Stimulated activated CD8-positive, alpha-beta memory T cell treated with anti-CD3 and anti-CD28 coated beads, Interleukin-4, amount 100 ng/mL, for 4 hours (primary cell): ENCODE measurements at places on chromosomes 1 and 21.

DNA sequence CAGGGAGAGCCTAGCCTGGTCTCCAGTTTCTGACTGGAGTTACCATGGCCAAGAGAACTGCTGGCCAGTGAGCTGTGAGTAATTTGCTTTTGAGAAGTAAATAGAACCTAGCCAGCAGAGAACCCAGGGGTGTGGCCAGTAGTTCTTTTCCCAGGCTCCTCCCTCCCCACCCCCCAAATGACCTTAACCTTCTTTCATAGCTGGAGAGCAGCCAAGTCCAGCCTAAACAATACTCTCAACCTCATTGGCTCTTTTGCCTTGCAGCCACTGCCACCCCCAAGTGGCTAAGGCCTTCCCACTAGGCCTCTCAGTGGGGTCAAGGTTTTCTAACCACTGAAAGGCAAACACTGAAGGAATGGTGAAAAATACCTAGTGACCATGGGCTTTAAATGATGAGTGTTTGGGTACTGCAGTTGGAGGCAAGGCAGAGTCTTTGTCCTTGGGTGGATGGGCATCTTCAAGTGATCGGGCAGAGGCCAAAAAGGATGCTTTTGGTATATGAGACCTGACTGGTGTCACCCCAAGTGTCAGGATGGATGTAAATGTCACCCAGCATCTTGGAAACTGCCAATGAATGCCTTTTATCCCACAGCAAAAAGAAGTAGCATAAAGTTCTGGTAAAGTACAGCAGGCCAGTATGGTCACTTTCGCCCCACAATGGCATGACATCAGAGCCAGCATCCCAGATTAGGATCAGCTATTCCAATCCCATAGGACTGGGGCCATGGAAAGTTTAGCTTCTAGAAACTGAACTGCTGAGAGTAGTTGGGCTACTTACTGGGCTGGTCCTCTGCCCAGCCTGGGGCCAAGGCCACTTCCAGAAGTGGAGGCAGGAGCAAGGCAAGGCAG is 3.5 kb upstream of the PIGV start:
- no peak for DNase-seq

DNA sequence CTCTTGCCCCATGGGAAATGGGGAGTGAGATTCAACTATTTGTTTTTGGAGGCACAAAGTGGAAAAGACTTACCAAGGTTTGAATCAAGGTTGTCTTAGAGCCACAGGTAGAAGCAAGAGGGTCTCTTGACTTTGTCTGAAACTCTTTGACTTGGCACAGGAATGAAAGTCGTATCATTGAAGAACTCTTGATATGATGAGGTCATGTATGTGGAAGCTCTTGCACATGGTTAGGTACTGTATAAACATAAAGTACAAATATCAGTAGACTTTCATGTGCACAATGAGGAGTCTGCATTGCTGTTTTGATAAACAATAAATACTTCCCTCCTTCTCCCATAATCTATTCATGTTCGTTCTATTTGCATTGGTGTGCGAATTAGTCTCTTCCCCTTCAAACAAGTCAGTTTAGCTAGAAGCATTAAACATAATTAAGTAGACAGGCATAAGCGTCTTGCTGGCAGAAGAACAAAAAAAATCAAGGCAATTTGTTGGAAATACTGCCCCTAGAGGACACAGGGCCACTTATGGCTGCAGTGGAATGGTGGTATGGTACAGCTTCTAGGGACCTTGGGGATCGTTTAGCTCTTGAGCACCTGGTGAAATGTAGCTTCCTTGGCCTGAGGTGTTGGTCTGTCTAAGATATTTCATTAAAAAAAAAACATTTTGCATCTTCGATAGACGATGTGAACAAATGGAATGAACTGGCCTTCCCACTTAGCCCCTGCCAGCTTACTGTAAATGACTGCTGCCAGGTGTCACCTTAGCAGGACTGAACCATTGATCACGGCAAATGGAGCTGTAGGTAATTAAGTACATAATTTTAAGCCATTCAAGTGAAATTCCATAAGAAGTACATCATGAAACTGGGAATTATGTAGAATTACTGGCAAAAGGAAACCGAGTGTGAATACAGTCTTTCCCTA is 218.0 kb upstream of the GALNT2 start:
- DNase-seq, result no peak

- no peak for DNase-seq
Observed at GRCh38 chr21:31275901-31276300, 68.2 kb downstream of the TIAM1 start.

- DNase-seq, result no peak
Observed at GRCh38 chr1:58811303-58811702, 27.5 kb upstream of the JUN start.

DNA sequence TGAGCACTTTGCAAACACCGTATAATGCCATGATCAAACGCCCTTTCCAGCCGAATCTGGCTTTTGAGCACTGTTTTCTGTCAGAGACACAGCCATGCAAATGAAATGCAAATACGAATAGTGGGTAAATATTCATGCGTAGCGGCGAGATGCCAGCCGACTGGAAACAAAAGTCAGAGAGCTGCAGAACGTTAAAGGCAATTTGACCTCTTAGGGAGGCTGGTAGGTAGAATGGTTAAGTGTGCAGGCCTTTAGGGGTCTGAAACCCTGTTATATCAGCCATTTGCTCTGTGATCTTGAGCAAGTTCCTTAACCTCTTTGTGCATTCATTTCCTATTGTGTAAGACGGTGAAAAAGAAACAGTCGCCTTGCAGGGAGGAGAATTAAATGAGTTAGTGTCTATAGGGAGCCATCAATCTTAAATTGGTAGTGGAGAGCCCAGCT is 6.5 kb upstream of the SDHB start:
- DNase-seq, result no peak

- DNase-seq, result no peak
Observed at GRCh38 chr1:160811147-160811546, 15.2 kb downstream of the LY9 start.

- no peak for DNase-seq
Observed at GRCh38 chr1:51750218-51750617, 128.3 kb downstream of the NRDC start.

DNA sequence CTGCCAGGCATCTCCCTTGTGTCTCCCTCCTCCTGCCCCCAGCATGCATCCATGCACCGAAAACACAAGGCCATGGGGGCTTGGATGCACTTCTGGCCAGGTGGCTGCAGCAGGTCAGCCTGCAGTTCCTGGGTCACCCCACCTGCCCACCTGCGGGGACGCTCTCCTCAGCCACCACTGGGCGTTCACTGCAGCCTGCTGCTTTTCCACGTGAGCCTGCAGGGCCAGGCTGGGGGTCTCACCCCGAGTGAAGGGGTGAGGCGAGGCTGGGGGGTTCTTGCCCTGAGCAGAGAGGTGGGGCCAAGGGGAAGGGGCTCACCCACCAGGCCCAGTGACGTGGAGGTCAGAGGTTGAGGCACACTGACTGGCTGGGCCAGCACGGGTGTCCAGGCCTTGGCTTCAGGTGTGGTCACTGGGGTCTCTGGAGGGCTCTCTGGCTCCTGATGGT is 64.6 kb downstream of the WNT9A start:
- no peak for DNase-seq

- no peak for DNase-seq
Observed at GRCh38 chr1:172821609-172822274, 162.8 kb downstream of the FASLG start.

DNA sequence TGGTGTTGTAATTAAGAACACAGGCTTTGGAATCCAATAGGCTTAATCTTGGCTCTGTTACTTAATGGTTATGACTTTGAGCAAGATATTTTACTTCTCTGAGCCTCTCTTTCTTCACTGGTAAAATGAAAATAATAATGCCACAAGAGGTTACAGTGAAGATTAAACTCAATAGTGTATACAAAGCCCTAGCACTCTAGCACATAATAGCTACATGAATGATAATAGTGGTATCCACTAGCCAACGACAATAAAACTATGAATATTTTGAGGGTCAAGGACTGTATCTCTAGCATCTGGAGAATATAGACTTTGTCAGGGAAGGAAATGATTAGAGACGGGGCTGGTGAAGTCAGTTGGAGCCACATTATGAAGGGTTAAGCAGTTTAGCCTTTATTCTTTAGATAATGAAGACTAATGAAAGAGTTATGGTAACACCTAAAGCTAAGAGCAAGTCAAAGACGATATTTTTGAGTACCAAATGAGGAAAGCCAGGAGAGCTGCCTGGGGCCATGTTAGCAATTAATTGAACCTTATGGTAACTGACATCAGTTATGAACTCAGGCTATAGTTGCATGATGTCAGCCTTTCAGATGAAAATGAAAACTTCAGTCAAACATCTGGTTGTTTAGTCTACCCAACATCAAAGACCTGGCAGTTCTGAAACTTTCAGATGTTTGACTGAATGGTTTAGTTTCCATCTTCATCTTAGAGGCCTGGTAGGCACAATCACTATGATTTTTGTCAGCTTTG is 32.8 kb upstream of the RNF11 start:
- DNase-seq, result no peak

DNA sequence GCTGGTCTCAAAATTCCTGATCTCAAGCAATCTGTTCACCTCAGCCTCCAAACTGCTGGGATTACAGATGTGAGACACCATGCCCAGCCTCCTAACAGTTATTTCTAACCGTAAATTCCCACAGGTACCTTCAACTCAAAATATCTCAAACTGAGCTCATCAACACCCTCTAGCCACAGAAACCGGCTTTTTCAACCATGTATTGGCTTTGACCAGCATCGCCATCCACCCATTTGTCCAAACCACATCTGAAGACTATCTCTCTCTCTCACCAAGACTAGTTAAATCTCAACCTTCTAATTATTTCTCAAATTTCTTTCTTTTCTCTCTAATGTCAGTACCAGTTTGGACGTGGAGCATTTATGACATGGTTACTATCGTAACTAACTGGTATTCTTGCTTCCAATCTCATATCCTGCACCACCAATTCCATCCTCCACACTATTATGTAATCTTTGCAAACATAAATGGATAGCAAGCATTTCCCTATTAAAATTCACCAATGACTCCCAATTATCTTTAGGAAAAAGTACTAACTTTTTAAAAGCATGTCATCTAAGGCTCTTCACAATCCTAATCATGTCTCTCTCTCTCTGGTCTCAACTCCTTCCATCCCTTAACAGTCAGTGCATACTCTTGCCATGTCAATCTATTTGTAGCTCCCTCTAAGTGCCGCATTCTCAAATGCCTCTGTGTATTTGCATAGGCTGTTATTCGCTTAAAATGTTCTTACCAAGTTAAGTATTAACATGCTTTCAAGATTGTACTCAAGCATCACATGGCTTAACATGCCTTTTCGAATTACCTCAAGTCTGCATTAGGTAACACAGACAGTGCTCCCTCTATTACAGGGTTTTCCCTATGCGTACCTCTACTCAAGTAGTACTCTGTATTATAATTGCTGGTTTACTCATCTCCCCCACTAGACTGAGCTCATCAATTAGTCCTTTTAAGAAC is 18.1 kb downstream of the RSBN1 start:
- DNase-seq, result no peak

DNA sequence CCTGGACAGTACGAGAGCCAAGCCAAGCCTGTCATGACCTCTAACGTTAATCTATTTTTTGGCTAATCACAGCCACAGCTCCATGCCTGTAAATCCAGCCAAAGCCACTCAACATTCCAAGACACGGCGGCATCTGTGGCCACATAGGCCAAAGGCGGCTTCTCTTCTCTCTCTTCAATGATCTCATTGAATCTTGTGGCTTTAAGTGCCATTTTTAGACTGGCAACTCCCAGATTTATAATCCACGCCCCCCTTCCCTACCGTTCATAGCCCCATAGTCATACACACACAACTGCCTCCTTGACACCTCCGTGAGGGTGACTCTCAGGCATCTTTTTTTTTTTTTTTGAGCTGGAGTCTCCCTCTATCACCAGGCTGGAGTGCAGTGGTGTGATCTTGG is 5.7 kb upstream of the SELENON start:
- DNase-seq, result no peak

DNA sequence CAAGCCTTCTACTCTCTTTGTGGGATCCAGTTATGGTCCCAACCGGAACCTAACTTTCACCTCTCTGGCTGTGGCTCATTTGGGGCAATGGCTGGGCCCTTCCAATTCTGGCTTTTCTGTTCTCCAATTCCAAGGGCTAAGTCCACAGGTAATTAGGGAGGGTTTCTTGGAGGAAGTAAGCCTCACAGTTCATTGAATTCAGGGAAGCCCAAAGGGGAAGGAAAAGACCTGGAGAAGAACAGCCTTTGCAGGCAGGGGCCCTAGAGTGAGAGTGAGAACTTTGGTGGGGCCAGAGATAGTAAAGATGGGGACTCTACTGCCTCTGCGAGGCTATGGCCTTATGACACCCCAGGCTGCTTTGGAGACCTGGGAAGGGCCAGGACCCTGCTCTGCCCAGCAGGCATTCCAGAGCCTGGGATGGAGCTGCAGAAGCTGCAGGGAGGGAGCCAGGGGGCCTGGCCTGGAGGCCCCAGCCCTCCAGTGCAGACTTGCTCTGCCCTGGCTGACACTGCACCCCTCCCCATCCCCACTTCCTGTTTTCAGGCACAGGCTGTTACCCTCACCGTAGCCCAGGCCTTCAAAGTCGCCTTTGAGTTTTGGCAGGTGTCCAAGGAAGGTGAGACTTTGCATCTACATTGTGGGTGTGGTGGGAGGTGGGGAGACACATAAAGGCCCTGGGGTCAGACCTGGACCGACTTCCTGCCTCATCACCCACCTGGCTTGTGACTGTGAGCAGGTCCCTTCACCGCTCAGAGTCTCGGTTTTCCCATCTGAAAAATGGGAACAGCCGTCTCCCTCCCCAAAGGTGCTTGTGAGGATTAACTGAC is 18.9 kb downstream of the LDLRAP1 start:
- DNase-seq, result peak; percentile 42

DNA sequence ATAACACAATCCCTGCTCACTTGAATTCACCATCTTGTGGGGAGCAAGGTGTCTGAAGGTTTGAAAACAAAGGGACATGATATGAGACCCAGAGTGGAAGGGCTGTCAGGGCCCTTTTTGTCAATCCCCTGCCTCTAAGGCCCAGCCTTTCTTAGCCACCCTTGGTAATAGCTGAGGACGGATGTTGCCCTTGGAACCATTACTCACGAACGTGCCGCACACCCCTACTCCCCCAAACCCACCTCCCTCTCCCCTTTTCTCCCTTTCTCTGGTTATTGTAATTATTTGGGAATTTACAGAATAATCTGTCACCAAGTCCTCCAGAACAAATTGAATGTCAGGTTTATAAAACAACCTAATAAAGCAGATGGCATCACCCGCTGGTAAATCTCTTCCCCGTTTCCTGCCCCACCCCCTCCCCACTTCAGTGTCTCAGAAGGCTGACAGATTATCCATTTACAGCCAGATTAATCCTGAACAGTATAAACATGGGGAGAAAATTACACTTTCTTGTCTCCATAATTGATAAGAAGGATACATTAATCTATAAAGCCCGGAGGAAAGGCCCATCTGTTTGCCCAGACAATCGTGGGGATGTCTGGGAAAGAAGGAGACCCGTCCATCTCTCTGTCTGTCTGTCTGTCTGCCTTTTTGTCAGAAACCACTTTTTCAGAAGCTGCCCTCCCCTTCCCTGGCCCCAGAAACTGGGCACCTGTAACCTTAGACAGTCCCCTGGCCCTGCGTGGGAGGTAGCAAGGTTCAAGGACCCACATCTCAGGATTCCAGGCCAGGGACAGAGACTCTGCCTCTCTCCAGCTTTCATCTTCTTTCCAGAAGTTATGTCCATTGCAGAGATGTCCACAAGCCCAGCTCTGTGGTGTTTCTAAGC is 60.6 kb upstream of the CD34 start:
- DNase-seq, result no peak
